Lung (tissue), 17 donors: ENCODE measurements at places on chromosomes 3 and 15. TPM values are rescaled to one million over a fixed set of nuclear protein-coding genes. Genes with fewer than 3 reads are reported as not detected.

The ISG20 gene
- 18.5 TPM for total RNA-seq

The CTXN2 gene
- total RNA-seq = not detected

The MAP6D1 gene
- total RNA-seq = 1.9 TPM

DNA sequence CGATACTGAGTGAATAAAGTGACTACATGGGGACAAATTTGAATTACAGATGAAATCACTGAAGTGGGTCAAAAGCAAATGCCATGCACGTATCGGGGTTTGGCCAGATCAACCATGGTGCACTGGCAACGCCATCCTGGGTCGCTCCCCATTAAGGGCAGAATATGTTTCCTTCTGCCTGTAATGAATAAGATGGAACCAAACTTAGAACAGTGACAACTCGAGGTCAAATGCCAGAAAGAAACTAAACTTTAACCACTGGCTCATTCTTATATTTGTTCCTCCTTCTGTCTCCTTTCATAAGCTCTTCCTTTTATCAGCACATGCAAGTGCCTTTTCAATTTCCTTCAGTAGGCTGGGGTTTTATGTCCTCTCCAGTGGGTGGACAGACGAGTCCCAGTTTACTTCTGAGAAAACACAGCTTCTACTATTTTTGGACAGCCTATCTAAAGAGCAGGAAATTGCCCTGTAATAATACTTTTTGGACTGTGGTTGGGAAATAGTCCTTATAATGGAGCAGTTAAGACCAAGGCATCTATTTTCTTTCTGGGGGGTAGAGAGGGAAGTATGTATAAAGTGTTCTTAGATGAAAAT is 61.4 kb downstream of the WHAMM start:
- H3K4me3 ChIP-seq = no peak overlapping the region
- DNase-seq = peak; percentile 13
- H3K27me3 ChIP-seq = no peaks in the 10 kb centered on the region
- H3K4me1 ChIP-seq = peaks cover 3% of the 10 kb centered on the region
- H3K36me3 ChIP-seq = no peaks in the 10 kb centered on the region

DNA sequence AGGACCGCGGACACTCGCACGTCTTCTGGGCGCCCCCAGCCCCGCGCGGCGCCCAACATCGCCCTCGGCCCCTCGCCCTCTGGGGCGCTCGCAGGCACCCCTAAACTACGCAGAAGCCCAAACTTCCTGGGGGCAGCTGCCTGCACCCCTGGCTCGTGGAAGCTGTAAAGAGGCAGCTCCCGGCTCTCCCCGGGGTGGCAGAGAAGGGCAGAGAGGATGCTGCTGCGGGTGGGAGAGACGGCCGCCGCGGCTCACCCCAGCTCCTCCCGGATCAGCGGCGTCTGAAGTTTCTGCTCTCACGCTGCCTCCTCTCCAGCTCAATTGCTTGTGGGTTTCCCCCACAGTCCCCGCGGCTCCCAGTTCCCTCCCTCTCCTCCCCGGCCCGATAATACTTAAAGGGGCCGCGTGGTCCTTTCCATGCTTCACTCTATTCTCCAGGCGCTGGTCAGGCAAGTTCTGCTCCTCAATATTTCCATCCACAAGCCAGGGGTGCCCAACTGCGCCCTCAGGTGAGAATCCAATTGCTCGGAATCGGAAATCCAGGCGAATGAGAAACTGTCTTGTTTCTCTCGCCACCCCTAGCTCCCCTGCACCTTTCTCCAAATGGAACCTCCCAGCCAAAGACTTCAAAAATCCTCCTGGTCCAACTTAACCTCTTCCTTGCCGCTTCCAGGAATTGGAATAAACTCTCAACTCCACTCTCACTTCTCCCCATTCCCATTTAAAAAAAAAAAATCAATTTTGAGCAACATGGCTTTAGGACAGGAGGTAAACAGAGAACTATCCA is 748.5 kb downstream of the ROBO1 start:
- H3K36me3 ChIP-seq = peaks cover 6% of the 10 kb centered on the region
- H3K27ac ChIP-seq = peak overlapping the region; percentile 66
- H3K27me3 ChIP-seq = no peaks in the 10 kb centered on the region
- DNase-seq = peak; percentile 96

DNA sequence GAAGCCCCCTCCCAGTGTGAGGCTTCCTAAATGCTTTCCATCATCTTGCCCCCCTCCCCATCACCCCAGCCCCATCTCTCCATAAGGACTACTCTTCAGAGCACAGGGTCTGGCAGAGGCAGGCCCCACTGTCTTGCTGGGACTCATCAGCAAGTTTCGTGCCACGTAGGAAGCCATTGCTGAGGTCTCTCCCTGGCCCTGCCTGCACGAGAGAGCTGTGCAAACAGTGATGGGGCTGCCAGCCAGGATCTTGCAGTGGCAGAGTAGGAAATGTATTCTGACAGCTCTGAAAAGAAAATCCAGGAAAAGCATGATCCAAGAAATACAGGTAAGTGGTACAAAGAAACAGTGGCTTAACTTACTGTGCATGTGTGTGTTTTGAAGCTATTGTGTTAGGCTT is 22.6 kb downstream of the ISL2 start:
- H3K4me1 ChIP-seq = no peaks in the 10 kb centered on the region
- no peak overlapping the region for H3K27ac ChIP-seq

DNA sequence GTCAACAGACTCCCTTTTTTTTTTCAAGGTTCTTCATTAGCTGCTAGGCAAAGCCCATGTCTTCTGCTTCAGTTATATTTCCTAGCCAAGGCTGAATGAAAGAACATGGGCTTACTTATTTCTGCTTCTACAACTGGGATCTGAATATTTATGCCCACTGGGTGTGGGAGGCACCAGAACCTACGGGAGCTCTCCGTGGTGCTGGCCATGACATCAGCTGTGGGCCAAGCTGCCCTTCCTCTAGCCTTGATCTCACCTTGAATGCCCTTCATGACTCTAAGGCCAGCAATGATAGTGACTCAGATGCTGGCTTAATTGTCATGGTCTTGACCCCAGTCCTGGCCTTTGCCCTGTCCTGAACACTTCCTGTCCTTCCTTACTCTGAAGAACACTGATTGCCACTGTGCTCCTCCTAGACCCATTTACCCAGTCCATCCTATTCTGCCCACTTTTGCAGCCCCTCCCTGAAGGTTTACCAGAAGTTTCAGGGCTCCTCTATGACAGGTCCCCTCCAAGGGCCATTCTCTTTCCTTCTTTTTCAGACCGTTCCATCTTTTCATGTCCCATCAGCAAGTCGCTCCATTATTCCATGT is 32.8 kb upstream of the PRR20G start:
- H3K4me3 ChIP-seq = no peak overlapping the region
- no peak overlapping the region for H3K27ac ChIP-seq
- H3K36me3 ChIP-seq = no peaks in the 10 kb centered on the region

DNA sequence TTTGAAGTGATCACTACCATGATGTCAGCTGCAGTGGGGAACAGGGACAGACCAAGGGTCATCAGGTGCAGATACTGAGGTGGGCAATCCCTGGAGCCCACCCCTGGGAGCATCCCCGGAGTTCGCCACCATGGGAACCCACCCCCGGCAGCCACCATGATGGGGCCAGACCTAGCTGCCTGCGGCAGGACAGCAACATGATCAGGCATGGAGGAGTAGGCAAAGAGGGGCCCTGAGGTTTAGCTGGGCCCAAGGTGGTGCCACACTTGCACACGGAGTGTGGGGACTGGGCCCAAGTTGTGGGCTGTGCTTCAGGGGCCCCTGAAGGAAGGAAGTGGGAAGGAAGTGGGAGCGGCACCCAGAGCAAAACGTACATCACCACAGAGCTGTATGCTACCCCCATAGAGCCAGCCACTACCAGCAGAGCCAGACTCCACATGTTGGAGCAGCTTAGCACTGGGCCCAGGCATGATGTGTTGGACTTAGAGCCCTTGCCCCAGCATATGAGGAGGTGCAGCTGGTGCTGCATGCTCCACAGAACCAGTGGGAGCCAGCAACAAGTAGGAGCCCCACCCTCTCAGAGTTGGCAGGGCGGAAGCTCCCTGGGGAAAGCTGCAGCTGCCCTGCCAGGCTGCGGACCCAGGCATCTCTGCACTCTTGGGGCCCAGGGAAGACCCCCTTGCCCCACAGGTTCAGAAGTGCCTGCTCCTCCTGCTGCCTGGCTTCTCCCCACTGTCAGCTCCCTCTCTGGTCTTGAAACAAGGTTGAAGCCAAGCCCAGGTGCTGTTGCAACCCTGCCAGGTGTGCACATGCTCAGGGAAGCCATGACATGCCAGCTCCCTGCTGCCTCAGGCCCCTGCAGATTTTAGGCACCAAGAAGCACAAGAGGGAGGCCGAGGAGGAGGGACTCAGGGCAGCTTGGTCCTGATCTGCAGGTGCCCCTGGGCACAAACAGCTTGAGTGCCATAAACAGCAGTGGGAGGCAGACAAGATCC is 515.3 kb downstream of the ZBBX start:
- DNase-seq = no peak
- H3K4me1 ChIP-seq = no peaks in the 10 kb centered on the region
- H3K36me3 ChIP-seq = no peaks in the 10 kb centered on the region
- no peak overlapping the region for H3K4me3 ChIP-seq
- H3K27ac ChIP-seq = no peak overlapping the region

DNA sequence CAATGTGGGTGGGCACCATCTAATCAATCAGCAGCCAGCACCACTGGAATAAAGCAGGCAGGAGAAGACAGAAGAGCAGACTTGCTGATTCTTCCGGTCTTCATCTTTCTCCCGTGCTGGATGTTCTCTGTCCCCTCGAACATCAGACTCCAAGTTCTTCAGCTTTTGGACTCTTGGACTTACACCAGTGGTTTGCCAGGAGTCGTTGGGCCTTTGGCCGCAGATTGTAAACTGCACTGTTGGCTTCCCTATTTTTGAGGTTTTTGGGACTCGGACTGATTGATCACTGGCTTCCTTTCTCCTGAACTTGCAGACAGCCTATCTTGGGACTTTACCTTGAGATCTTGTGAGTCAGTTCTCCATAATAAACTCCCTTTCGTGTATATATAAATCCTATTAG is 292.8 kb downstream of the BCHE start:
- no peak overlapping the region for H3K4me3 ChIP-seq
- H3K27ac ChIP-seq = no peak overlapping the region
- no peaks in the 10 kb centered on the region for H3K4me1 ChIP-seq
- no peaks in the 10 kb centered on the region for H3K36me3 ChIP-seq
- DNase-seq = no peak

- DNase-seq = no peak
- no peak overlapping the region for H3K4me3 ChIP-seq
- H3K36me3 ChIP-seq = no peaks in the 10 kb centered on the region
- no peaks in the 10 kb centered on the region for H3K27me3 ChIP-seq
- no peaks in the 10 kb centered on the region for H3K4me1 ChIP-seq
These were observed 400.5 kb downstream of the PTPRG start for GRCh38 chr3:61961900-61962299.

GRCh38 chr3:169818316-169818715 is 5.6 kb upstream of the LRRC34 start:
- H3K4me3 ChIP-seq = no peak overlapping the region
- no peaks in the 10 kb centered on the region for H3K27me3 ChIP-seq
- H3K36me3 ChIP-seq = no peaks in the 10 kb centered on the region
- DNase-seq = no peak
- H3K4me1 ChIP-seq = peaks cover 5% of the 10 kb centered on the region

- H3K36me3 ChIP-seq = no peaks in the 10 kb centered on the region
- H3K27ac ChIP-seq = no peak overlapping the region
- H3K4me3 ChIP-seq = no peak overlapping the region
- no peak for DNase-seq
These were observed 5.3 kb downstream of the TXNRD3 start for GRCh38 chr3:126649556-126650092.

- no peaks in the 10 kb centered on the region for H3K4me1 ChIP-seq
- no peaks in the 10 kb centered on the region for H3K27me3 ChIP-seq
- H3K27ac ChIP-seq = no peak overlapping the region
- DNase-seq = no peak
- H3K4me3 ChIP-seq = no peak overlapping the region
These were observed 38.4 kb downstream of the CFAP100 start for GRCh38 chr3:126433105-126433430.

DNA sequence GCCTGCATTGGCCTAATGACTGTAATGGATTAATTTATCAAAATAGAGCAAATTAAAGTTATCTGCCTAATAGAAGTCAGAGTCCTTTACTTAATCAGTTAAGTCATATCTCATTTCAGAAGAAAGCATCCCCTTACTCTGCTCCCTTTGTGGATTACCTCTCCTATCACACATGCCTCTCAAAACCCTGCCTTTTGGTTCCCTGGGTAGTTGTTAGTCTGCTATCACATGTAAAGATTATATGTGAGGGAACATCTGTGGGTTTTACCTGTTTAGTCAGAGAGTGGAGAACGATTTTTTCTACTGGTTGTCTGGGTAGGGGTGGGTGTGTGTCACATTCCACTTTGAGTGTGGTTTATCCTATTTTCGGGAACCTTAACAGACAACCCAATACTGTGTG is 16.4 kb downstream of the UBE2E2 start:
- peaks cover 7% of the 10 kb centered on the region for H3K4me1 ChIP-seq
- no peaks in the 10 kb centered on the region for H3K27me3 ChIP-seq
- H3K4me3 ChIP-seq = no peak overlapping the region

DNA sequence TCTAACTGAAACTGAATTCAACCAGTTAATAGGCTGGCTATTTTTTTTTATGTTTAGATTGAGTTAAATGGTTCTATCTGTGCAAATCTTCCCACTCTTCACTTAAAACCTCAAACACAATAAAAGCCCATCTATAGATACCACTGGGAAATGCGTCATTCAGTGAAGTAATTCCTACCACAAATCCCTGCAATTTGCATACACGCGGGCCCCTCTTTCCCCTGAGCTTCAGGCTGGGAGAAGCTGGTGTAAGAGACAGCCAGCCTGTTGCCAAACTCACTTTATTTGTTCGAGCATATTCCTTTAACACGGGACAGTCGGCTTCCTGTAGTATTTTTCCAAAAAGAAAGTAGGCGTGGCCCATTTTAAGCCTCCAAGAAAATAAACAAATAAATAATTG is 26.0 kb upstream of the MCTP2 start:
- H3K27me3 ChIP-seq = no peaks in the 10 kb centered on the region
- no peak for DNase-seq
- no peaks in the 10 kb centered on the region for H3K36me3 ChIP-seq
- H3K4me3 ChIP-seq = no peak overlapping the region

DNA sequence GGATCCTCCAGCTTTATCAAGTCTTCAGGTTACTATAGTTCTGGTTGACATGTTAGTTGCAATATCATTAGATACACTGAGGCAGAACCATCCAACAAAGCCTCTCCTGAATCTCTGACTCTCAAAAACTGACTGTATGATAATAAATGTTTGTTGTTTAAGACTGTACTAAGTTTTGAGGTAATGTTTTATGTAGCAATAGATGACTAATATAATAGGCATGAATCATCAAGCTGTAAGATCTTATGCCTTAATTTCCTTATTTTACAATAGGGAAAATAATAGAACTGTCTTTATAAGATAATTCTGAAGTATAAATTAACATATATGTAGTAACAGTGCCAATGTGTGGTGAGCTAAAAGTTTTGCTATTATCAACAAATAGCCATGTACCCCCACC is 88.9 kb upstream of the TBC1D5 start:
- DNase-seq = no peak
- H3K4me3 ChIP-seq = no peak overlapping the region
- H3K27ac ChIP-seq = no peak overlapping the region

GRCh38 chr15:63042877-63043334 is 359 bp downstream of the TPM1 start:
- H3K27ac ChIP-seq = peak overlapping the region; percentile 70
- H3K4me3 ChIP-seq = peak overlapping the region; percentile 69
- DNase-seq = no peak
- H3K27me3 ChIP-seq = no peaks in the 10 kb centered on the region

GRCh38 chr3:46489875-46490274 is 7.9 kb upstream of the RTP3 start:
- H3K4me1 ChIP-seq = no peaks in the 10 kb centered on the region
- no peak overlapping the region for H3K4me3 ChIP-seq
- DNase-seq = no peak
- H3K36me3 ChIP-seq = no peaks in the 10 kb centered on the region
- H3K27me3 ChIP-seq = no peaks in the 10 kb centered on the region
